NCI-H1436 (cell line): ENCODE measurements at places on chromosomes 4 and X.

DNA sequence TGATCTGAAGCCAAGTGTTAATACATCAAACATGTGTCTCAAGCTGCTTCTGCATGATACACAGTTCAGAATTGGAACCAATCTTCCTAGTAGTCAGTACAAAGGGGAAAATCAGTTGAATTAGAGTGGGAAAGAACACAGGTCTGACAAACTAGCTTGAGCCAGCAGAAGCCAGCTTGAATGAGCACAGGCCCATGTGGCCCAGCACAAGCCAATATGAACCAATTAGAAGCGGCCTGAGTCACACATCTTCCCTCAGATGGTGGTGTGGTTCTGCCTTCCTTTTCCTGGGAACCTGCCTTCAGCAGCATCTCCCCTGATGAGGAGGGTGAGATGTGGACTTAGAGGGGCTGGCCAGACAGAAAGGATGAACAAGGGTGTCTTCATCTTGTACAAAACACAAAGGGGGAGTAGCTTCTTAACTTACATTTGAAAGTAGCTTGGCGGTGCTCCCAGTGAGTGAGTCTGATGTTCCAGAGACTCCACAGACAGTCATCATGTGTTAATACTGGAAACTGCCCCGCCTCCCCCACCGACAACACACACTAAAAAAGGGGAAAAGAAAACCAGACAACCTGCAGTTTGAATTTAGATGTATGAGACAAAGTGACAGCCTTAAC is 72.0 kb downstream of the FRMPD4 start:
- DNase-seq: no peak

GRCh38 chr4:121686255-121686654 is 10.5 kb downstream of the ANXA5 start:
- no peak for DNase-seq

DNA sequence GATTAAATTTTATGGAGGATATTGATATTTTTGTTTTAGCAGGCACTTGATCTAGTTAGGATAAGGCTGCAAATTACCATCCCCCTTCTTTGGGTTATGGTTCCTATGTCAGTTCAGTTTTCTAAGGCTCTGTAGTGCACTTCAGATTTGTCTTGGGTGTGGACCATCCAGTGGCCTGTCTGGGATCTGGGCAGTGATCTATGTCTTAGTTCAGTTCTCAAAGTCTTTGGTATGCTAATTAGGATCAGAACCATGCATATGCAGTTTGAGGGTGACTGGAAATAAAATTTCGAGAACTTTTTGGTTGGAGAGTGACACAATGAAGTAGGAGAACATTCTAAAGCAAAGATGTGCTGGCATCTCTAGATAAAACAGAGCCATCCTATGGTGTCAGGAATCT is 388.2 kb downstream of the MID1IP1 start:
- no peak for DNase-seq

GRCh38 chr4:176967586-176967985 is 174.9 kb upstream of the VEGFC start:
- no peak for DNase-seq

DNA sequence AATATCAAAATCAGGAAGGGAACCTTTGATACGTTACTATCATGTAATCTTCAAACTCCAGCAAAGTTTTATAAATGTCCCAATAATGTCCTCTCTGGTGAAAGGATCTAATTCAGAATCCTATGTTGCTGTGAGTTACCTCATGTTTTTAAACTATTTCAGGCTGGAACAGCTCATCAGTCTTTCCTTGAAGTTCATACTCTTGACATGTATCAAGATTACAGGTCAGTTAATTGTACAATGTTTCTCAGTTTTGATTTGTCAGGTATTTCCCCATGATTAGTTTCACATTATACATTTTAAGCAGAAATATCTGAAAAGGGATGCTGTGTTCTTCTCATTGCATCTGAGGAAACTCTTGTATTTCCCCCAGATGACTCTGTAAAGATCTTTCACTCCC is 136.5 kb upstream of the HS3ST1 start:
- DNase-seq: no peak

DNA sequence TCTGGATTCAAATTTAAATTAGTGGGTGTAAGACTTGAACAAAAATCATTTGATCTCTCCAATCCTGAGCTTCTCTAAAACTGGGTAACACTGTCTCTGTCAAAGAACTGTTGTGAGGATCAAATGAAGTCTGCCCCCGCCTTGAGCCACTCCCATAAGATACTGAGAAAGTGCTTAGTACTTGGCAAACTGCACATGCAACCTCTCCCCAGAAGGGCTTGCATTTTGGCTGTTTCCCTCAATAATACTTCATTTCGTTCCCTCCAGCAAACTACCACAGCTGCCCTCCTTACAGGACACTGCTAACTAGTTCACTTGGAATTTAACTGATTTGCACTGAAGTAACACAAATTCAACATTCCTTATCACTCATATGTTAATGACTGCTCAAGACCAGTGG is 79.8 kb downstream of the APBB2 start:
- no peak for DNase-seq

DNA sequence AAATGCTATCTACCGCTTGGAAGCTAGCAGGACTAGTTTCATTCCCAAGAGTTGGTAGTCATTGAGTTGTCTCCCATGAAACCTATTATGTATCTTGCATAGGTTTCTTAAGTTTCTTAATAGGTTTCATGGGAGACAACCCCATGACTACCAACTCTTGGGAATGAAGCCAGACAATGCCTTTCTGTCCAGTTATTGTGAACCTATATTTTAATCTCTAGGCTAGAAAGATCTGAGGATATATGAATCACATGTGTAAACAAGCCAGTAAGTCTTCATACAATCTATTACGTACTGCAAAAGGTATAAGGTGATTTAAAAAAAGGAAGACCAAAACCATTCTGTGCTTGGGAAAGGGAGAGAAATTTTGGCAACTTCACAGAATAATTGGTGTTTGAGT is 162.6 kb downstream of the INPP4B start:
- DNase-seq: no peak

DNA sequence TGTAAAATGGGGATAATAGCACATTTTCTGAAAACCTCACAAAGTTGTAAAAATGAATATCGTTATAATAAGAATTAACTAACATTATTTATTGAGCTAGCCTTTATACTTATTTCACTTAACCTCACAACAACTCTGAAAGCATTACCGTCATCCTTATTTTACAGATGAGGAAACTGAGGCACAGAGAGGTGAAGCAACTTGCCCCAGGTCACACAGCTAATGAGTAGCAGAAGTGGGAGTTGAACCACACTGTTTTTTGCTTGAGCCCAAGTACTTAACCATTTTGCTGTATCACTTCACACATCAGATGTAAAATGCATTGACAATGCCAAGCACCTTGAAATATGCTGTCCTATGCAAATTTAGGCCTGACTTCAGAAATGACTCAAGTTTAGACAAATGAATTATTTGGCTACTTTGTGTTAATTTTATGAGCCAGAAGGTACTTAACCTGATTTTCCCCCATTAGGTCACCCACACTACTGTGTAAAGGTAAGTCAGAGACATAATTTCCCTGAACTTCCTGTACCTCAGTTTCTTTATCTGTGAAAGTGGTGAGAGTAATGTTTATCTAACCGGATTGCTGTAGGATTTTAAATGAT is 23.1 kb downstream of the CD40LG start:
- no peak for DNase-seq
